Naive B cell (primary cell): ENCODE measurements at places on chromosomes 4 and X. TPM values are rescaled to one million over a fixed set of nuclear protein-coding genes. Genes with fewer than 3 reads are reported as not detected.

The CLDN22 gene
- polyA plus RNA-seq: not detected

The STAP1 gene
- 231 TPM for polyA plus RNA-seq

- no peak overlapping the region for H3K27ac ChIP-seq
- DNase-seq: no peak
- no peaks in the 10 kb centered on the region for H3K36me3 ChIP-seq
- H3K4me3 ChIP-seq: no peak overlapping the region
Measured at GRCh38 chr4:22190855-22191254, 242.3 kb upstream of the KCNIP4 start.

The CLIC2 gene
- polyA plus RNA-seq: not detected

GRCh38 chr4:1570291-1571164 is 113.6 kb downstream of the FAM53A start:
- peaks cover 6% of the 10 kb centered on the region for H3K4me1 ChIP-seq
- H3K27me3 ChIP-seq: peaks cover 17% of the 10 kb centered on the region
- peak overlapping the region; percentile 21 for H3K27ac ChIP-seq
- H3K36me3 ChIP-seq: peaks cover 7% of the 10 kb centered on the region

GRCh38 chr4:154399259-154399974 is 92.2 kb downstream of the DCHS2 start:
- H3K27ac ChIP-seq: no peak overlapping the region
- H3K36me3 ChIP-seq: no peaks in the 10 kb centered on the region
- no peak for DNase-seq
- peaks cover 12% of the 10 kb centered on the region for H3K4me1 ChIP-seq

- H3K27me3 ChIP-seq: peaks cover 17% of the 10 kb centered on the region
- H3K36me3 ChIP-seq: no peaks in the 10 kb centered on the region
- H3K4me3 ChIP-seq: no peak overlapping the region
- DNase-seq: no peak
- no peak overlapping the region for H3K27ac ChIP-seq
- H3K4me1 ChIP-seq: no peaks in the 10 kb centered on the region
Measured at GRCh38 chr4:105025263-105026017, 121.2 kb upstream of the TET2 start.

The NCAPG gene
- 0.15 TPM for polyA plus RNA-seq

- peaks cover 54% of the 10 kb centered on the region for H3K4me1 ChIP-seq
- DNase-seq: peak; percentile 75
- peak overlapping the region; percentile 98 for H3K27ac ChIP-seq
- H3K27me3 ChIP-seq: no peaks in the 10 kb centered on the region
Measured at GRCh38 chr4:55947254-55947882, 1.4 kb upstream of the CEP135 start.

- peaks cover 13% of the 10 kb centered on the region for H3K36me3 ChIP-seq
- H3K27ac ChIP-seq: no peak overlapping the region
- H3K27me3 ChIP-seq: no peaks in the 10 kb centered on the region
- H3K4me1 ChIP-seq: peaks cover 7% of the 10 kb centered on the region
- no peak for DNase-seq
- no peak overlapping the region for H3K4me3 ChIP-seq
Measured at GRCh38 chrX:55742649-55743048, 25.1 kb downstream of the RRAGB start.

The MAGEC1 gene
- not detected for polyA plus RNA-seq

The ITM2A gene
- polyA plus RNA-seq: 87.8 TPM

DNA sequence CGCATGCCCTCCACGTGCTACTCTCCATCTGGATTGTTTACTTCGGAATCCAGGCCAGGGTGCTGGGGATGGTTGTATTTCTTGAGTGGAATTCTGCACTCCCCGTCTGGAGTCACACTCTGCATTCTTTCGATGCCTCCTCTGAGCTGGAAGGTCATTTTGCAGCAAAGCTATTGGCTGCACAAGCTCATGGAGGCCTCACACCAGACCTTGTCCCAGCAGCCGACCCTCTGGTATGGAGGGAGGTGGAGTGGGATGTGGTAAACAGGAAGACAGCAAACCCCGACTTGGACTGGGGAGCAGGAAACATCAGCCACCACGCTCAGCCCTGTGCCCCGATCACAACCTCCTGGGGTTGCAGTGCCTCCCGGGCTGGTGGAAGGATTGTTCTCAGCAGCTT is 225.3 kb upstream of the LNX1 start:
- no peaks in the 10 kb centered on the region for H3K4me1 ChIP-seq
- H3K27ac ChIP-seq: no peak overlapping the region
- no peaks in the 10 kb centered on the region for H3K36me3 ChIP-seq
- H3K4me3 ChIP-seq: no peak overlapping the region
- H3K27me3 ChIP-seq: peaks cover 9% of the 10 kb centered on the region

DNA sequence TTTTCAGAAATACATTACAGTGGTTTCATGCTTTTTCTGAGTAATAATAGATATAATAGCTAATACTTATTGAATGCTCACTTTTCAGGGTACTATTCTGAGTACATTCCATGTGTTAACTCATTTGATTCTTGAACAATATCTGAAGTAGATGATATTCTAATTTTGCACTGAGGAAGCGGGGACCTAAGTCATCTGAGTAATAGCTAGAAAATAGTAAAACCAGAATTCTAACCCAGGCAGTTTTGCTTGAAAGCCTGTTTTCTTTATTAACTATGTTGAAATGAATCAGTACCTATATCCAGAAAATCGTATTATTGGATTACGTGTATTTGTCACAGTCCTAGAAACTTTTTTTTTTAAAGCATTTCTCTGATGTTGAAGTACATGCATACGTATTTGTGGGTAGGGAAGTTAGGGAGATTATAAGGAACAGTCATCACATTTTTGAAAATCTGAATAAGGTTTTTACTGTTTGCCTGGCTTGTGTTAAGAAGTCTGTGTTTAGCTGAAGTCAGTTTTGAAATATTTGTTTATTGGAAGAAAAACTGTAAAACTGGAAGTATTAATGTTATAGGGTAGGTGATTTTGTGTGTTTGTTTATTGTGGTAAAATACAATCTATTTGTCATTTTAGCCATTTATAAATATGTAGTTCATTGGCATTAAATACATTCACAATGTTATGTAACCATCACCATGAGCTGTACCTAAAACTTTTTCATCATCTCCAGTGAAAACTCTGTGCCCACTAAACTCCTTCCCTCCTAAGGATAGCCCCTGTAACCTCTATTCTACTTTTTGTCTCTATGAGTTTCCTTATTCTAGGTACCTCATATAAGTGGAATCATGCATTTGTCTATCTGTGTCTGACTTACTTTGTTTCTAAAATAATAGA is 55.3 kb downstream of the FIP1L1 start:
- peak overlapping the region; percentile 12 for H3K27ac ChIP-seq
- H3K4me3 ChIP-seq: no peak overlapping the region
- H3K4me1 ChIP-seq: peaks cover 3% of the 10 kb centered on the region
- no peak for DNase-seq

The BANK1 gene
- polyA plus RNA-seq: 473 TPM

The NAP1L5 gene
- not detected for polyA plus RNA-seq

DNA sequence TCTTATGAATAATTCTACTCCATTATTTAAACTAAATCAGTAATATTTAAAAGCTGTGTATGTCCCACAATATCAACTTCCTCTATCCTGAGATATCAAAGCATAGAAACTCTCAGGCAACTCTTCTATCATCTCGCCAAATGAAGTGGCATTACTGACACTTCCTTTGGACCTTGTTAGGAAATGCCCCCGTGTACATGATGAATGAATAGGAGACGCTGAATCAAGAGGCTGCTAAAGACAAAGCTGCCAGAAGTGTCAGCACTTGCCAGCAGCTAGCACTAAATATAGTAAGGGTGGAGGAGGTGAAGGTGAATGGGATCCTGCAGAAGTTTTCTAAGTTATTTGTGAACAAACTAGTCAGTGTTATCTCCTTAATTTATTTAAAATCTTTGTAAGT is 99.5 kb upstream of the BLTP1 start:
- H3K27me3 ChIP-seq: peaks cover 4% of the 10 kb centered on the region
- no peak overlapping the region for H3K27ac ChIP-seq
- DNase-seq: no peak
- no peaks in the 10 kb centered on the region for H3K36me3 ChIP-seq
- H3K4me3 ChIP-seq: no peak overlapping the region

The TRPC3 gene
- polyA plus RNA-seq: not detected

DNA sequence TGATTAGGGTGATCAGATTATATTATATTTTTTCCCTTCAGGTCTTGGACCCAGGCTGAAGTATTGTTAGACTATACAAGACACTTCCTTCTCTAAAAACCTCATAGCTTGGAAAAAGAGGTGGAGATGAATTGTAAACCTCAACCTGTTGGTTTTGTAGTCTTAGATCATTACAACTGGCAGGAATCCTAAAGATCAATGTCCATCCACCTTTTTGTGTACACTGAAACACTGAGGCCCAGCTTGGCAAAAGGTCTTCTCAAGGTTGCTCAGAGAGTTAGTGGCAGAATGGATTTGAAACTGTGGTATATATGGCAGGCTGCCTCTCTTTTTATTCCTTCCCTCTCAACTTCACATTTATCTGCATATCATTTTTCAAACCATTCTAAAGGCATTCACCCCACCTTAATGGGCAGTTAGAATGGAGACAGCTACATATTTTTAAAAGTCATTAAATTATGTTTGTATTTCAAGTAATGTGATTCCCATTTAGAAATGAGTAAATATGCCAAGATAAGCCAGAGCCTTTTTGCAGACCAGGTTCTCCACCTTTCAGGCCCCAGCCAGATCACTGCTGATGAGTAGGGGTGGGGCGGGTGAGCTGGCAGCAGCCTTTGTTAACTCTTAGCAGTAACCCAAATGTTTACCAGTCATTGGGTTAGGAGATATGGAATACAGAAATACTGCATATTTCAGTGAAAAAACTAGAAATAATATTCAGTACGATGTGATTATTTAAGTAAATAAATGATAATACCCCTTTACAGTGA is 243.2 kb upstream of the F9 start:
- H3K27ac ChIP-seq: no peak overlapping the region
- H3K36me3 ChIP-seq: no peaks in the 10 kb centered on the region
- H3K4me3 ChIP-seq: no peak overlapping the region
- no peaks in the 10 kb centered on the region for H3K27me3 ChIP-seq
- H3K4me1 ChIP-seq: no peaks in the 10 kb centered on the region
- DNase-seq: no peak

GRCh38 chrX:155031657-155032056 is 5.0 kb downstream of the FUNDC2 start:
- no peak overlapping the region for H3K27ac ChIP-seq
- no peak overlapping the region for H3K4me3 ChIP-seq
- H3K36me3 ChIP-seq: no peaks in the 10 kb centered on the region
- H3K4me1 ChIP-seq: peaks cover 8% of the 10 kb centered on the region
- no peak for DNase-seq

The PIM2 gene
- 217 TPM for polyA plus RNA-seq

DNA sequence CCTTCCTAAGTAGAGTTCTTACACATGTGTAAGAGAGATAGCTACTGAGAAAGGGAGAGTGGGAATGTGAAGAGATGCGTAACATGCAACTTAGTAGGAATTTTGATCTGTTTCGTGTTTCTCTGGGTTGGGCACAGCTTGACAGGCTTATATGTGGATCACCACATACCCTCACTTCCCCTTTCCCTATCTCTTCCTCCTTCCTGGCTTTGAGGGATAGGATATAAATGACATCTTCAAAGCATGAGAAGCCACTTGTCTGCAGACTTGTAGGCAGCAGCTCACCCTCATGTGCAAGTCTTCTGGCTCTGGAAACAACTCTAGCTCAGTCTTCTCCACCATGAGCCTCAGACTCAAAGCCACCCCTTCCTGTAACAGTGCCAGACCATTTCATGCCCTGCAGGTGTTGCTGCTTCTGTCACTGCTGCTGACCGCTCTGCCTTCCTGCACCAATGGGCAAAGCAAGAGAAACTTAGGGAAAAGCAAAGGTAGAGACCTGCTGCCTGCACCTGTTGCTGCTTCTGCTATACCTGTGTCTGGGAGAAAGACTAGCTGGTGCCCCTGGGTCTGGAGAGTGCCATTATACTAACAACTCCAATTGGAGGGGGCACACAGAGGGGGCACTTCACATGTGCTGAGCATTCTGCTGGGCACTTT is 5.4 kb upstream of the PF4V1 start:
- H3K36me3 ChIP-seq: no peaks in the 10 kb centered on the region
- H3K27ac ChIP-seq: no peak overlapping the region
- DNase-seq: no peak

The COL4A5 gene
- not detected for polyA plus RNA-seq

DNA sequence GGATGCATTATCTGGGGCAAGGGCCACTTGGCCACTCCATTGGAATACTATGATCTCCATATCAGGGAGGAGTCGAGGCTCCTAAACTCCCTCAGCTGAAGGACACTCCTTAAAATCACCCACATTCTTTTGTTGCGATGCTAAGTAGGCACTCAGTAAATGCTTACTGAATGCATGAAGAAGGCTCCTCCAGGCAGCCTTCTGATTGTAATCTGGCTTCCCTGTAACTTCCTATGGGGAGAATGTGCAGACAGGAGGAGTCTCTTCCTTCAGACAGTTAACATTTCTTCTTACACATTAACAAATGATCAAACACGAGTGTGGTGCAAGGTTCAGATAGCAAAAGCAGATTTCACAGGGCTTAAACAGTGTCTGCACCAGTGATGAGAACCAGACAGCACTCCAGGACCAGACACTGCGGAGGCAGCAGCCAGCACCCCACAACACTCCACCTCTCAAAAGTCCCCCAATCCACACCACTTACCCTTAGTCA is 21.4 kb upstream of the USO1 start:
- peaks cover 16% of the 10 kb centered on the region for H3K4me1 ChIP-seq
- no peaks in the 10 kb centered on the region for H3K27me3 ChIP-seq
- no peak overlapping the region for H3K4me3 ChIP-seq
- DNase-seq: no peak
- H3K27ac ChIP-seq: no peak overlapping the region
